NCI-H446 treated with DMSO at 0.1 percent for 48 hours (cell line): ENCODE measurements at places on chromosomes 2 and 18.

- no peak for DNase-seq
These were observed 104.4 kb upstream of the SALL3 start for GRCh38 chr18:78875016-78875777.

DNA sequence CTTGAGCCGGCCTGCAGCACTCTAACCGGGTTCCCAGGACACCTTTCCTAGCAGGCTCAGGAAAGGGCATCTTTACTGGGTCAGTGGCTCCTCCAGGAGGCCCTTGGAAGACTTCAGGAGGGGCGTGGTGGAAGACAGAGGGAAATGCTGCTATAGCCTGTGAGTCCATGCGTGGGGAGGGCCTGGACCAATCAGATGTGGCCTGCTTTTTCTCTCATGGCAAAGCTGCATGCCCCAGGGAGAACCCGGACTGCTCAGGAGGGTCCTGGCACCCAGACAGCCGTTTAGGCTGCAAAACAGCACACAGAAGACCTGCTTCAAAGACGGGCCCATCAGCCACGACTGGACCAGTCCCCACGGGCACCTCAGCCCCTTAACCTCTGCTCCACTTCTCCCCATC is 84.4 kb downstream of the EIPR1 start:
- DNase-seq = no peak

DNA sequence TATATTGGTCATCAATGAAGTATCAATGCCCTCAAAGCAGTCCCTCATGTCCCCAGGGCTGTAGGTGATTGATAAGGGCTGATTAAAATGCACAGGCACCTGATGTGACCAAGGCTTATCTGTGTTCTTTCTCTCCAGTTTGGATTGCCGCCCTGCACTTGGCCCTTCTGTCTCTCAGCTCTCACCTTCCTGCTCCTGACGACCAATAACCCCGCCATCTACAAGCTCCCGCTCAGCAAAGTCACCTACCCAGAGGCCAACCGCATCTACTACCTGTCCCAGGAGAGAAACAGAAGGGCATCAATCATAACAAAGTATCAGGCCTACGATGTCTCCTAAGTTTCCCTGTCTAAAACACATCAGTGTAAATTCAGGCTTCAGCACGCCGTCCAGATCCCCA is 41.8 kb upstream of the SLC14A1 start:
- no peak for DNase-seq

- DNase-seq = no peak
These were observed 7.4 kb upstream of the POLR1B start for GRCh38 chr2:112534826-112535225.
